ENCODE measurements at places on chromosomes 12 and 14. TPM values are rescaled to one million over a fixed set of nuclear protein-coding genes. Genes with fewer than 3 reads are reported as not detected.
A peak's percentile ranks its signal among the peaks of the same experiment; 100 is the strongest.

DNA sequence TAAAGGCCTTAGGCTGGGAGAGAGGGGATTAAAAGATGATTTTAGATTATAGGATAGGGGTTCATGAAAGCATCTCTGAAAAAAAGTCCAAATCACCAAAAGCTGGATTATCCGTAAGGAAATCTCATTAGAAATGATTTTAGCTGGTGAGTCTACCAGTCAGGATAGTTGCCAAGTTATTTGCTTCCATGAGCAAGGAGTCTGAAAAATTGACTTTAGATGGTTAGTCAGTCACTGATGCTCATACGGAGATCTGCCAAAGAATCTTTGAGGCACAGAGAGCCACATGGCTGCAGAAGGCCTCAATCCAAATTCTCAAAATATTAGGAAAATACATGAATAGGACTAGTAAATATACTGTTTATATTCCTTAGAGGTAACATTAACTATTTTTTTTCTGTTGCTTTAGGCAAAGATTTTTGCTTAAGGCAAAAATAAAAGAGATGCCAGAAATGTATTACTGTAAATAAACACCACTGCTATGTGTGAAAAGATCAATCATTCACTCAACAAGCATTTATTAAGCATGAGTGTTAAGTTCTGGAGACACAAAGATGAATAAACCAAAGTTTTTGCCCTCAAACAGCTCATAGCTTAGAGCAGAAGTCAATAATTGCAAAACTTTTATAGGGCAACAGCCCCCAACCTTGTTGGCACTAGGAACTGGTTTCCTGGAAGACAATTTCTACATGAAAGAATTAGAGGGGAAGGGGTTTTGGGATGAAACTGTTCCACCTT lies 105.2 kb downstream of the BBS10 start:
- no peak for ATAC-seq

Gene PDE3A
- 114 TPM for total RNA-seq

- no peak for ATAC-seq
Observed at GRCh38 chr14:95713596-95714371, at the start of gene TCL1A. TCL1A (minus strand) TSS chr14:95714125; CDS start chr14:95714066, 59 bp downstream.

DNA sequence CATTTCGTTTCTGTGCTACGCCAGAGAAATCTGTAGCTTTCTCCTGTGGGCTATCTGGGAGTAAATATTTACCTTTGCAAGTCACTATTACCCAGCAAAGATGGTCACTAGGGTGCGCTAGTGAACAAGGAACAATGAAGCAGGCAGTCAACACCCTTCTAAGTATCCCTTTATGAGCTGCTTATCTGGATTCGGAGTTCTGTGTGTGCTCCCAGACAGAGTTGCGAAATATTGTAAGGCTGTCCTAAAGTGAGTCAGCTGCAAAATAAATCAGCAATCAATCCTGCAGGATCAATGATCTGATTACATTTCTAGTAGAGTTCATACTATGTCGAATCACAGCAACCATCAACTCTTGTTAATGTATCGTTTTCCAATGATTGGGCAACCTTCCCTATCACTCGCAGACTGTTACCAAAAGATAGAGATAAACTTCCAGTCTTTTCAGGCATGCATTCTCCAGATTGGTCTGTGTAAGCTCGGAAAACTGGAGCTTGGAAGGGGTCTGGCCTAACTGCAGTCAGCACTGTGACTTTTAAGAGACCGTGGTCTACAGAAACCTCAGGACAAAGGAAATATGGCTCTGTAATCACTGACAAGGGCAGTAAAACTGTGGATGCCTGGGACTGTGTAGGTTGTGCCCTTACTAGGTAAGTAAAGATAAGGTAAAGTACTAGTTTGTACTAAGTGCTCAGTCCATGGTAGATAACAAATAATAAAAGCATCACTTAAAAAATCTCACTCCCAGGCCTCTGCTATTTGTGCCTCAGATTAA lies 133.5 kb downstream of the KCNK10 start:
- peak; percentile 78 for ATAC-seq

Gene GOLGA5
- 41.7 TPM for total RNA-seq

Gene KRT75
- total RNA-seq, result not detected

GRCh38 chr12:31238764-31239387 lies 87.1 kb downstream of the SINHCAF start:
- peak; percentile 53 for ATAC-seq

DNA sequence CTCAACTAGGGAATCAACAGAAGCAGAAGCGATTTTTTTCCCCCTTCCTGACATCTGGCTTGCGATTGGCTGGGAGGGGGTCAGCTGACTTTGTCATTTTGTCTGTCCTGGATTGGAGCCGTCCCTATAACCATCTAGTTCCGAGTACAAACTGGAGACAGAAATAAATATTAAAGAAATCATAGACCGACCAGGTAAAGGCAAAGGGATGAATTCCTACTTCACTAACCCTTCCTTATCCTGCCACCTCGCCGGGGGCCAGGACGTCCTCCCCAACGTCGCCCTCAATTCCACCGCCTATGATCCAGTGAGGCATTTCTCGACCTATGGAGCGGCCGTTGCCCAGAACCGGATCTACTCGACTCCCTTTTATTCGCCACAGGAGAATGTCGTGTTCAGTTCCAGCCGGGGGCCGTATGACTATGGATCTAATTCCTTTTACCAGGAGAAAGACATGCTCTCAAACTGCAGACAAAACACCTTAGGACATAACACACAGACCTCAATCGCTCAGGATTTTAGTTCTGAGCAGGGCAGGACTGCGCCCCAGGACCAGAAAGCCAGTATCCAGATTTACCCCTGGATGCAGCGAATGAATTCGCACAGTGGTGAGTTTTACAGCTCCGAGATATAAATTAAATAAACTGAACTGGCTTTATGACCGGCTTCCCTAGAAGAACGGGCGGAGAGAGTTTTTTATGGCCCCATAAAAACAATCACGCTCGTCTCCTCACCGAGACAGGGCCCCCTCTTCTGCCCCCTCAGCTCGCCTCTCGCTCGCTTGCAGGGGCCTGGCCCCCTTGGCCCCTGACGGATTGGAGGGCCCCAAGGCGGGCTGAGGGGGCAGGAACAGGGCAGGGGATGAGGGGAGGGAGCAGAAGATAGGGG lies at the start of gene HOXC6:
TSS of gene HOXC6 (plus strand) at position 127 of the 888 bp plus-strand sequence. CDS start at position 209, 82 bp downstream.
- ATAC-seq, result no peak

GRCh38 chr12:53688134-53688533 lies 12.3 kb upstream of the ATP5MC2 start:
- ATAC-seq, result no peak

Gene ACACB
- total RNA-seq, result 144 TPM

GRCh38 chr14:98144964-98145363 lies 1127.0 kb downstream of the BCL11B start:
- no peak for ATAC-seq

GRCh38 chr12:41108032-41108431 lies 80.1 kb upstream of the PDZRN4 start:
- peak; percentile 14 for ATAC-seq

Gene MUCL1
- not detected for total RNA-seq

DNA sequence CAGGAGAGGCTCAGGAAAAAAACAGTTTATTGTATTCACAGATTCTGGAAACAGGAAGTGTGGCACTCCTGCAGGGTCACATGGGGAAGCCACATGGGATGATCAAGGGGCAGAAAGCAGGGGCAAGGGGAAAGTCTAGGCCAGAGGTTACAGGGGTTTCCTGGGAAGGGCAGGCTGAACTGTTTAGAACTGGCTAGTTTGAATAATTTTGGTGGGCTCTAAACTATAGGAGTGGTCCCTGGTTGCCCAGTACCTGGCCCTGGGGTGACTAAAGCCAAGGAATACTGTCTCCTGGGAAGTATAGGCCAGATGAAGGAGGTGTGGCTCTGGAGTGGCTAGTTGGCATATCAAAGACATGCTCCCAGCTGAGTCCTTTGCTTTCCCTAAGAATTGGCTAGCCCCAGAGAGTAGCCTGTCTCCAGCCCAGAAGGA lies 169.2 kb downstream of the SLC41A2 start:
- ATAC-seq, result no peak

Data from gastroesophageal sphincter (tissue), 4 donors.